ENCODE measurements at places on chromosomes 1 and 21.

- no peak for DNase-seq
Observed at GRCh38 chr1:107897438-107898345, 67.3 kb downstream of the VAV3 start.

DNA sequence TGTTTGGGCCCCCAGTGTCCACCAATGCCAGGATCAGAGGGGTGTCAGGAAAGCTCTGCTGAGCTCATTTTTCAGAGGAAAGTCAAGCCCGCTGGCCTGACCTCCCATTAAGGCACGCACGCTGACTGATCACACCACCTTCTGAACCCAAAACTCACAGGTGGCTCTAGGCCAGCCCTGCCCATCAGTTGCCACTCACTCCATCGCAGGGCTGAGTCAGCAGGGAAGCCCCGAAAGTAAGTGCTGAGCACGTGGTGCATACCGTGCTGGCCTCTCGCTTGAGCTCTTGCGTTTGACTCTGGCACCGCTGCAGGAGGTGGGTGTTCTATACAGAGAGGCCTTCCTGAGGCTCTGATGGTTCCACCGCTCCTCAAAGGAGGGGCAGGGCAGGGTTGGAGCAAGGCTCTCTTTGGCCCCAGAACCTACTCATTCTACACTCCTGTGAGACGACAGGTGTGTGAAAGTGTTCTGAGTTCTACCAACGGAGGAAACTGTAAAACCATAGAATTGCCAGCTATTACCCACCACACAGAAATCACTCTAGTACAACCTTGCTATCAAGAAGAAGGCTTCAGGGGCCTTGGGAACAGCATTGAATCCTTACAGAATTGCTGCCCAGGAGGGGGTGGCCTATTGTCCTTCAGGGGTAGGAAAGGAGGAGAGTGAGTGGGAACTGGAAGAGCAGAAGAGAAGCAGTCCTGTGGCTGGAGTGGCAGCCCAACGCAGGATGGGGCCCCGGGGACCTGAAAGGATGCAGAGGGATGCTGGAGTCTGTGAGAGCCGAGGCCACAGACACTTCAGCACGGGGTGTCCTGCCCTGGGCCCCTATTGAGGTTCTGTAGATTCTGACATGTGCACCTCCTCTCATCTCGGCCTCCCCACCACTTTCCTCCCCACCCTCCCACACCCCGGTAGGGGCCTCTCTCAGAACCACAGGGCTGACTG lies 214.7 kb upstream of the EDN2 start:
- DNase-seq, result no peak

DNA sequence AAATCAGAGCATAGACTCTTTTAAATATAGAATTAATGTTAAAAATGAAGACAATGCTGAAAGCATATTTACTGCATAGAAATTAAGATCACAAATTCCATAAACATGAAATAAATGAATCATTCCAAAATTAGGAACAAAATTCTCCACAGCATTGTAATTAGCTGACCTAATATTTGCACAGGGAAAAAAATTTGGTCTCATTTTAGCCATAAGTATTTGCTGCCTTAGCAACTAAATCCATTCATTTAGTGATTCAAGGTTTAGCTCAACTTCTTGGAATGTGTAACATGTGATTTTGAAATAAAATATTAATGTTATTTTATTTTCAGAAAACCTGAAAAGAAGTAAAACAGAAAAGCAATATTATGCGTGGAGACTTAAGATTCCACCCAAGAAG lies 25.5 kb downstream of the ADAMTS5 start:
- DNase-seq, result no peak

DNA sequence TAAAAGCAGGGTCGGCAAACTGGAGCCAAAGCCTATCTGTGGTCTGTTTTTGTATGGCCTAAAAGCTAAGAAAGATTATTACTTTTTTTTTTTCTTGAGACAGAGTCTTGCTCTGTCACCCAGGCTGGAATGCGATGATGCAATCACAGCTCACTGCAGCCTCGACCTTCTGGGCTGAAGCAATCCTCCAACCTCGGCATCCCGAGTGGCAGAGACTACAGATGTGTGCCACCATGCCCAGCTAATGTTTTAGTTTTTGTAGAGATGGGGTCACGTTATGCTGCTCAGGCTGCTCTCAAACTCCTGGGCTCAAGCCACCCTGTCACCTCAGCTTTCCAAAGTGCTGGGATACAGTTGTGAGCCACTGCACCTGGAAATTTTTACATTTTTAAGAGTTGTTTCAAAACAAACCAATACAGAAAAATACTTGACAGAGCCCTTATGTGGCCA lies 6.5 kb upstream of the GLRX2 start:
- no peak for DNase-seq

GRCh38 chr21:41759214-41759840 lies 7.5 kb downstream of the RIPK4 start:
- DNase-seq, result no peak

- DNase-seq, result peak; percentile 95
Observed at GRCh38 chr1:183471743-183472487, 384 bp upstream of the SMG7 start.

GRCh38 chr1:94648225-94649007 lies 106.9 kb upstream of the F3 start:
- no peak for DNase-seq

DNA sequence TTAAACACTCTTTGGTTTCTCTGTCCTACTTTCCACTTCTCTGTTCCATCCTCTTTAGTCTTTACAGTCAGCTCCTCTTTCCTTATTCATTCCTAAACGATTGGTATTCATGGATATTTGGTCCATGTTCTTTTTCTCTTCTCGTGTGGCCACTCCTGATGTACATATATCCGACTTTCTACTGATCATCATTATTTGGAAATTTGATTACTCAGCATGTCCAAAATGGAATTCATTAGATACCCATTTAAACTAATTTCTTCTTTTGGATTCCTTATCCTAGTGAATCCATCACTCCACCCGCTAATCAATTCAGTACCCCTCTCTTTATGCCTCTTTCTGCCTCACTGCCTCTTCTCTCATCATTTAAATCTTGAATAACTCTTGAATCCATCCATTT lies 43.8 kb upstream of the TNFSF18 start:
- no peak for DNase-seq

DNA sequence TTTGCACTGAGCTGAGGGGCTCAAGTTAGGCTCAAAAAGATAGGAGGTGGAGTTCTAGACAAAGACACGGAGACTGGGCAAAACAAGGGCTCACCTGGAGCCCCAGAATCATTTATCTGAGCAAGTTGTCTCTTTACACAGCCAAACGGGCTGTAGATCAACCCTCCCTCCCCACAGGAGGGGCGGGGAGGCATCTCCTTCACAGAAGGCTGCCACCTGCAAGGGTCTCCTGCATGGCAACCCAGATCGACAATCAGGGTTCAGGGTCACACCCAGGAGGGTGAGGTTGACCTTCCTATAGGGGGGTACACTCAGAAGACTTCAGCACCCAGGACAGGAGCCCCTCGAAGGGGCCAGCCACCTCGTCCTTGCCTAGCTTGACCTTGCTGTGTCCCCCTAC lies 84.0 kb downstream of the CD247 start:
- DNase-seq, result no peak

DNA sequence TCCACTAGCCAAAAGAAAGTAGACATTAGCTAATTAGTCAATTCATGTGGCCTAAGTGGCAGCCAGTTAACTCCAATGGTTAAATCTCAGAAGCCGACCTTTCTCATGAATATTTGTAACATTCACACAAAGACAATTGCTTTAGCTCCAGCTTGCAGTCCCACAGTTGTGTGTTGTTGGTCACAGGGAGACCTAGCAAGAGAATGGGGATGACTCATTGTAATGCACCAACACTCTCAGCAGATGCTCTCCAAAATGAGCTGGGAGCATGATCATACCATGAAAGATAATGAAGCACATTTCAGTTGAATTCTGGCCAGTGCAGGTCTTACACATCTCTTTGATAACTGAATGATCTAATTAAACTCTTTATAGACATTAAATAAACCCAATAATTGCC lies 160.4 kb downstream of the HLX start:
- DNase-seq, result no peak

GRCh38 chr1:23558140-23558871 lies 995 bp downstream of the ID3 start:
- DNase-seq, result no peak

DNA sequence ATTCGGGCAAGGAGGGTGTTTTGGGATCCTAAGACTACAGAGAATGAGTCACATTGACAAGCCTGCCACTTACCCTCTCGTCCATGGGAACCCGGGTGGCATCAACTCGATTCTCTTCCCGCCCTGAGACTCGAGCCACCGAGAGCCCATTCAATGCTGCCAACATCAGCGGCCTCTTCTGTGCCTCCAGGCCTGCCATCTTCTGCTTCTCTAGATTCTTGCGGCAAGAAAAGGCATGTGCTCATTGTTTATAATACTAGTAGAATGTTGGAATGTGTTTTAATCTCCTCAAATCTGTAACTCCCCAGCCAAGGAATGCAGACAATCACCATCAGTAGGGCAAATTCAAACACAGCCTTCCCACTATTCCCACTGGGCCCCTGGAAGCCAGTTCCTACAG lies 96.9 kb downstream of the SMYD2 start:
- DNase-seq, result no peak

DNA sequence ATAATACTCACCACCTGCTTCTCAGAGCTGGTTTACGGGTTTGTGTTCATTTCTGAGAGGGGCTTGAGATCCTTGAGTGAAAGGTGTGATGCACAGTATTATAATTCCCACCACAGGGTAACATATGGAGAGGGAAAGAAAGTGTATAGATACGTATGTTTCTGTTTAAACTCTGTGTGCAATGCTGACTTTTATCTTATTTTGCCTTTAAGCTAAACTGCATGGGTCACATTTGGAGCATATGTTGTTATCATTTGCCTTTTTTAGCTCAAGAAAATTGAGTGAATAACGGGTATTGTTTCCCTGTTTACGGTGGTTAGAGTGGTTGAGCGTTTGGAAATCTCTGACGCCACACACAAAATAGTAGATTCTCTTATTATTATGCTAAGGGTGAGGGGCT lies 191.1 kb upstream of the NFIA start:
- no peak for DNase-seq

DNA sequence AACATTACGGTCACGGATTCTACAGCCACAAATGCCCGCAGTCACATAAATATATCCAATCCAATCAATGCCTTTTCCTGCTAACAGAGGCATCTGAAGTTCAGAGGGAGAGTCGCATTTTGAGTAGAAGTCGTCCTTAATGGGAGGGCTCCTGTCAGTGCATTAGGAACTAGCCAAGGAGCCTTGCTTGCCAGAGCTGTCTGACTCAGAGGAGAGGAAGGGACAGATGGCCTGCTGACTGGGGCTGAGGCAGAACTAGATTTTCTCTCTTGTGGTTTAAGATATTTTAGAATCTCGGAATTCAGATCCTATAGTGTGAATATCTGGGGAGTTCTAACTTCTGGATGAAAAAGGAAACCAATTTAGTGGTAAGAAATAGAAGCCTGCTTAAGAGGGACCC lies 10.6 kb downstream of the XKR8 start:
- no peak for DNase-seq

GRCh38 chr1:55786396-55786795 lies 571.2 kb upstream of the USP24 start:
- no peak for DNase-seq

GRCh38 chr1:21857840-21858670 lies 46.0 kb downstream of the LDLRAD2 start:
- DNase-seq, result no peak

DNA sequence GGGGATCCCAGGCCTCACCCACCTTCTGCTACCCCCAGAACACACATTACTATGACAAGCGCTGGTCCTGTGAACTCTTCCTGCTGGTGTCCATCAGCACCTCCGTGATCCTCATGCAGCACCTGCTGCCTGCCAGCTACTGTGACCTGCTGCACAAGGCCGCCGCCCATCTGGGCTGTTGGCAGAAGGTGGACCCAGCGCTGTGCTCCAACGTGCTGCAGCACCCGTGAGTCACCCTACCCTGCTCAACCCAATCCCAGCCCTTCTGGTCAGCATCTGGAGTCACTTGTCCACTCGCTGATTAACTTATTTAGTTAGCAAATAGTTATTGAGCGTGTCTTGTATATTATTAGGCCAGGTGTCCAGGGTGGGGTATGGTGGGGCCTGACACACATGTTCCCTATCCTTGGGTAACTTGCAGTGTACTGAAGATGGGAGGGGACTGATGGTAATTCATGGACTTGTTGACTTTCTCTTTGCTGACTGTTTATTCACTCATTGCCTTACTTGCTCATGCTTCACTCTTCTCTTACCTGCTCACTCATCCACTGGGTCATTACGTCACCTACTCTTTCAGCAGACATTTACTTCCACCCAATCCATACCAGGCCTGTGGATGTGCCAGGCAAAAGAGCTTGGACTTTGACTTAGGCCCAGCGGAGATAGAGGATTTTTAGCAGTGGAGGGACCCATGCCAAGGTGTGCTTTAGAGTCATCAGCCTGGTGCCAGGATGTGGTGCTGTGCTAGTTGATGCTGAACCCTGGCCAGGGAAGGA lies 12.9 kb upstream of the KPNA6 start:
- no peak for DNase-seq

Measured in COLO829 (cell line).